ENCODE measurements at places on chromosomes 7 and 10.

- DNase-seq: peak; percentile 65
Observed at GRCh38 chr10:71270301-71271220, 48.5 kb upstream of the SLC29A3 start.

GRCh38 chr10:46291817-46292572 is 5.2 kb downstream of the ANTXRL start:
- DNase-seq: no peak

GRCh38 chr7:99118077-99118476 is 25.8 kb downstream of the SMURF1 start:
- no peak for DNase-seq

DNA sequence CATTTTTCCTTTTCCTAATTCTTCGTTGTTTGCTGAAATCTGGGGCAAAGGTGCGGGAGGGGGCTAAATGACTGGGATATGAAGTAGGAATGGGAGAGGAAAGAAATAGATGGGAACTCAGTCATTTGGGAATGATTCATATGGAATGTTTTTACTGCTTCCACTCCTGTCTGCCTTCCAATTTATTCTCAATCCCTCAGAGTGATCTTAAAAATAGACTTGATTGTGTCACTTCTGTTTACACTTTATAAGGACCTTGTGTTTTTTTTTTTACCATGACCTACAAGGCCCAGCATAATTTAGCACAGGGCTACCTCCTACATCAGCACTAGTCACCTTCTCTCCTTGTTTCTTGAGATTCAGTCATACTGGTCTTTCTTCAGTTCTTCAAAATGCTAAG is 97.9 kb downstream of the PTEN start:
- DNase-seq: no peak

DNA sequence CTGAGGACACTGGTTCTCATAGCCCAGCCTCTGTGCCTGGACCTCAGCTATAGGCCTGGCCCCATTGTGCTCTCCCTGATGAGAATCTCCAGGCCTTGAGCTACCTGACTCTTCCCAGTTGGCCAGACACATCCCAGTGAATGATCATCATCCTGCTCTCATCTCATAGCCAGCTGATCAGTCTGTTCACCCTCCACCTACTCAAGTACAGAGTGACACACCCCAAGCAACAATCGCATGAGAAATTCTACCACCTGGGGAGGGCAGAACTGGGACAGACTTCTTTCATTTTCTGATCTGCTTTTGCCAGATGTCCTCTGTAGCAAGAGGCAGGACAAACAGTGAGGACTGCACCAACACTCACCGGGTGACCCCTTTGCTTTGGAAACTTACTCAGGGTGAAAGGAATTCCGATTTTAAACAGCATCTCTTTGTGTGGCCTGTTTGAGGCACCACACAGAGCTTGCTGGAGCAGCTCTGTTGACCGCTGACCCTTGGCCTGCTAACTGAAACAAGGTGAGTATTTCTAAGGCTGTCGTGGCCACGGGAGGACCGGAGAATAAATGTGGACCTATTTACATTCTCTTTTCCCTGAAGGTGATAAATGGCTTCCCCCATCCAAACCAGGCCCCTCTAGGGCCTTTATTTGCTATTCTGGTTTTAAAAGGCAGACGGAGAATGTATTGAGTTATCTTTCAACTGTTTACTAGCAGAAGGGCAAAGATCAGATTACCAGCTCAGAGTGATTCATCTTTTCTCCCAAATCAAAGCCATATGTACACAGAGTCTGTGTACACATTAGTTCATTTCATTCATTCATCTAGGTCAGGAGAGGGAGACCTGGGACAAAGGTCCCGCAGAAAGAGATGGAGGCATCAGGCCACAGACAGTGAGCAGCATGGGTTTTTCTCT is 181.4 kb upstream of the TNS3 start:
- DNase-seq: no peak

DNA sequence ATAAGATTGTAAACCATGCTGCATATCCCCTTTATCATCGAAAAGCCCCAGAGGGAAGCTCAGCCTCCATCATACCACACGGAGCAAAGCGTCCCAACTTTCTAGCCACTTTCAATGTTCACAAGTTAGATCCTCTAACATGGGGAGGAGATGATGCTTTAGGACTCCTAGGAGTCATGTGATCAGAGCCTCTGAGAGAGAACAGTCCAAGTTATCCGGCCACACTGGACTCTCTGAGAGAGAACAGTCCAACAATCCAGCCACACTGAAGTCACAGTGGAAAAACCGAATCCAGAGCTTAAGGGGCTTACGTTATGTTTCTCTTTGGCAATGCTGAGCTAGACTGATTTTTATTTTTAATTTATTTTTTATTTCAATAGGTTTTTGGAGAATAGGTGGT is 72.5 kb downstream of the MALSU1 start:
- no peak for DNase-seq

GRCh38 chr7:134234216-134234615 is 82.5 kb downstream of the SLC35B4 start:
- DNase-seq: no peak

GRCh38 chr7:54774785-54775740 is 16.1 kb upstream of the SEC61G start:
- no peak for DNase-seq

GRCh38 chr7:154985230-154985629 is 17.7 kb downstream of the PAXIP1 start:
- DNase-seq: no peak

- no peak for DNase-seq
Observed at GRCh38 chr7:11747715-11748485, 84.1 kb downstream of the THSD7A start.

DNA sequence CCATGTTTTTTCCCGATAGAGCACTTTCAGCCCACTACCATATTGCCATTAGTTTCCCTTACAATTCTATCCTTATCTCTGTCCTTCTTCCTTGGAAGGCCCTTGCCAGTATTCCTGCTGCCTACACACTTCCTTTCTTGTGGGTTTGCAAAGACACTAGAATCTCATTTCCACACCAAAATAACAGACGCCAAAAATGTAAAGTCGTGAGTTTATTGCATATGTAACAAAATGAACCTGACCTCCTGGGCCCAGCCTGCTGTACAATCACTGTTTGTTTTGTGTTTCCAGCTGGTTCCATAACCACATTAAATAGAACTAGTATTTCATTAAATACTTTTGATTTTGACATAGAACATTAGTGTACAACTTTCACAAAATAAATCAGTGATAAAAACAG is 116.7 kb downstream of the SMURF1 start:
- DNase-seq: no peak

DNA sequence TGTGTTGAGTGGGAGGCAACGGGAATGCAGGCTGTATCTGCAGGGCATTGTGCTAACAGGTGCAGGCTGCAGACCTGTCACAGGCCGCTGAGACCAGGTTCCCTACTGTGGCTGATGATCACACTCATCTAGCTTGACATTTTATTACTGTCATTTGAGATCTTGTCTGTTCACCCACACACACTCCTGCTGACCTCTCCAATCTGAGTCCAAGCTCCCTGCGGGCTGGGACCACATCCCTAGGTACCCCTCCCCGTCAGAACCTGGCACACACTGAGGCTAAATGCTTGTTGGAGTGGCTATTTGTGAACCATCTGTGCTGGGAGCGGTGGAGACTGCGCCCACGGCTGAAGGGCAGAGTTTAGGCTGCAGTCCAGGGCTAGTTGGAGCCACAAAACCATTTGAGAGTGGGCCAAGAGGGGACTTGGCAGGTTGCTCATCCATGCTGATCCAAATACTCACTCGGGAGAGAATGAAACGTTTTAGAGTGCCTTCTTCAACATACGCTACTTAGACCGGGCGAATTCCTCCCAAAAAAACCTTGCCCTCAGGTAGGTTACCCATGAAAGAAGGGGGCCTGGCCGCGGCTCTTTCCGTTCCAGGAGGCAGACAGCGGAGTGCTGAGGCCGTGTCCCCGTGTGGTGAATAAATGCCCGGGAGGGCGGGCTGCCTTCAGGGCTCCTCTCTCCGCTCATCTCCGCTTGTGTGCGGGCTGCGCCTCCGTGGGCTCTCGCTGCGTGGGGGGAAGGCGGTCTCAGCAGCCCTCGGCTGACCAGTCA is 164.4 kb downstream of the RGS10 start:
- peak; percentile 68 for DNase-seq

DNA sequence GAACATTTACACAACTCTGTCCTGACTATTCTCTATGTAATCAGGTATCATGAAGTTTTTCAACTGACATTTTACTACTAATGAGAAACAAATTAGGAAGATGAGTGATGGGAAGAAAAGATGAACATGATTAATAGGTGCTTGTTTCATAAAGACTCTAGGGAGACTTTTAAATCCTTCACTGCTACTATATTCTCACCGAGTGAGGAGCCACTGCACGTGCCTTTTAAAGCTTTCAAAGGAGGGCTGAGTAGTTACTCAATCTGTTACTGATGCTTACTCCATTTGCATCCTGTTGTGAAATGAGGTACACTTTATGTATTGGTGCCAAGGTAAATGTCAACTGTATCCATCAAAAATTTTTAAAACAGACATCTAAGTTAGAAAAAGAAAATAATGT is 1.3 kb upstream of the COMMD3 start:
- no peak for DNase-seq

Data from posterior cingulate gyrus (tissue), 11 donors.